ENCODE measurements at places on chromosomes 2 and 18.

DNA sequence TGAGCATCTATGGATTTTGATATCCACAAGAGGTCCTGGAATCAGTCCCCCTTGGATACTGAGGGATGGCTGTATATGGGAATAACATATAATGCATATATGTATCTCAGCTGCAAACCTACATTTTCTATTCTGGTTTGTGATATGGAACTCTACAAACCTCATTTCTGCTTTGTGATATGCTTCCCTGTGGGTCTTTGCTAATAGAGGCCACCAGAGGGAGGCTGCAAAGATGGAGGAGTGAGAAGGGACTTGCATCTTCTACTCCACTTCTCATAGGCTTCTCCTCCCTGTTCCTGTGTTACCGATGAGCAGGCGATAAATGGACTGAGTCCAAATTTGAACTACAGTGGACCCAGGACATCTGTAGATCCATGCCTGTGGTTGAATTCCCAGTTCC, 37.8 kb downstream of the ARID5A start:
- DNase-seq = no peak

DNA sequence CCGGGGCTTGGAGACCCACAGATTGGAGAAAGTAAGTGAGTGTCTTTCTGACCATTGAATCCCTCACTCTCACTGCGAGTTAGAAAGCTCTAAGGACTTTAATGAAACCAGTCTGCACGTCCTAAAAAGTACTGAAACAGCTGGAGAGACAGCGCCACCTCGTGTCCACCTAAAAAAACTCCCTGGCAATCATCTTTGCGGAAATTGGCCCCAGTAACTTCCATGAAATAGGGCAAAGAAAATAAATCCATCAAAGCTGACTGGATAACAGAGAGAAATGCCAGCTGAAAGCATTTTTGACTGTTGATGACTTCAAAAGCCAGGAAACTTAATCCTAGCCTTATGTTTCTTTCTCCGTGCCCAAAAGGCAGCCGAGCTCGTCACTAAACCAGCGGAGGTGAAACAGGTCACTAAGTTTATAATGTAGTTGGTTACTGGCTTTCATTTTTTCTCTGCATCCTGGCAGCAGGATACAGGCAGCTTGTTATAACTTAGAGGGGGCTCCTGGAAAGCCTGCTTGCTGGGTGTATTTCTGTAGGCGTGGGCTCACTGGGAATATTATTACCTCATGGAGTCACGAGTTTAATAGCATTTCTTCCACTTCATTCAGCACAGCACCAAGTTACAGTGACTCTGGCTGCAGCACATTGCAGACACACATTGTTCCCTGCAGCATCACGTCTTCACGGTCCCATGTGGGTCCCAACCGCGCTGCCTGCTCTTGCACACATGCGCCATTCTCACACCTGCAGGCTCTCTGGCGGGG, 266.5 kb downstream of the HRH4 start:
- DNase-seq = peak; percentile 52

DNA sequence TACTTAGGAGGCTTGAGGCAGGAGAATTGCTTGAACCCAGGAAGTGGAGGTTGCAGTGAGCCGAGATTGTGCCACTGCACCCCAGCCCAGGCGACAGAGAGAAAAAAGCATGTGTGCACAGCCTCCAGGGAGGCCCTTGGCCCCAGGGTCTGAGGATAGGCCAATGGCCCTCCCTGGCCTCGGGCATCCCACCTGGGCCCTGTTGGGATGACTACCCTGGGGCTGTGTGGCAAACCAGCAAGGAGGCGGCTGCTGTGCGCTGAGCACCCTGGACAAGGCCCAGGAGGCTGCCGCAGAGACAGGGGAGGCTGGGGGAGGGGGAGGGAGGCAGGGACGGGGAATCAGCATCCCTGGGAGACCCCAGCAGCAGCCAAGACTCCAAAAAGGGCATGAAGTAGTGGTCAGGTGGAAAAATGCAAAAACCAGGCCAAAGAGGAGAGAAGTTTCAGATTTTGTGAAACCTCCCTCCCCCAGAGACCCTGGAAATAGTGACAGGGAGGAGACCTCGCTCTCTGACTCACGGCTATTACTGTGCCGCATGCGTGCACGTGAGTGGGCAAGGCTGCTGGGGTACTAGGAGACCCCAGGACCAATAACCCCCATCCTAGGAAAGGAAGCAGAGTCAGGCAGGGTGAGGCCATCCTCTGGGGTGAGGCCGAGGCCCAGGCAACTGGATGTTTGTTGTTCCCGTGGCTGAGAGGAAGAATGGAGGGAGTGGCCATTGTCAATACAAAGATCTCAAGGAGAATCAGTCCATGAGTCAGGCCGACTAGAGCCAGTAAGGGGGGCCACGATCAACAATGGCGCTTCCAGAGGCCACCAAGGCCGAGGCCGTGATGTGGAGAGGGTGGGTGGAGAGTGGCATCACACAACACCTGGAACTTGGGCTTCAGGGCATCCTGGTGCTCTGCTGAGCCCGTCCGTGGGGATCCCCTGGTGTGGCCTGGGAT, 16.0 kb upstream of the B3GNT7 start:
- DNase-seq = no peak

DNA sequence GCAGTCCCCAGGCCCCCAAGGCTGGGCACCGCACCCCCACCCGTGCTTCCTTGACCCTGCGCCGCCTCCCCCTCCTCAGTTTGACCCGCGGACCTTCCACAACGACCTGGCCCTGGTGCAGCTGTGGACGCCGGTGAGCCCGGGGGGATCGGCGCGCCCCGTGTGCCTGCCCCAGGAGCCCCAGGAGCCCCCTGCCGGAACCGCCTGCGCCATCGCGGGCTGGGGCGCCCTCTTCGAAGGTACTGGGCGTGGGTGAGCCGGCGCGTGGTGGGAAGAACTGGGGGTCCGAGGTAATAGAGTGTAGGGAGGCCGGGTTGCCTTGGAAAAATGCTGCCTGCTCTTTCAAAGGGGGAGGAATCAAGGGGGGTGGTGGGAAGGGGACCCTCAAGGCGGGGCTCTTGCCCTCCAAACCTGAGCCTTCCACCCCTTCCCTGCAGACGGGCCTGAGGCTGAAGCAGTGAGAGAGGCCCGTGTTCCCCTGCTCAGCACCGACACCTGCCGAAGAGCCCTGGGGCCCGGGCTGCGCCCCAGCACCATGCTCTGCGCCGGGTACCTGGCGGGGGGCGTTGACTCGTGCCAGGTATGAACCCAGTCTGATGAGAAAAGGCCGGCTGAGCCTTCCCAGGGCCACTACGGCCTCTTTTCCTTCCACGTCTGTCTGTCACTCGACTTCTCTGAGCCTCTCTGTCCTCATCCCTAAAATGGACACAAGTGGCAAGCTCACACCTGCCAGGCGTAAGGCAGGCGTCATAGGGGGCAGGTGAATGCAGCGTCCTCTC, 2.6 kb downstream of the PRSS56 start:
- DNase-seq = no peak

- no peak for DNase-seq
Measured at GRCh38 chr18:44117821-44118220, 562.9 kb upstream of the SETBP1 start.

DNA sequence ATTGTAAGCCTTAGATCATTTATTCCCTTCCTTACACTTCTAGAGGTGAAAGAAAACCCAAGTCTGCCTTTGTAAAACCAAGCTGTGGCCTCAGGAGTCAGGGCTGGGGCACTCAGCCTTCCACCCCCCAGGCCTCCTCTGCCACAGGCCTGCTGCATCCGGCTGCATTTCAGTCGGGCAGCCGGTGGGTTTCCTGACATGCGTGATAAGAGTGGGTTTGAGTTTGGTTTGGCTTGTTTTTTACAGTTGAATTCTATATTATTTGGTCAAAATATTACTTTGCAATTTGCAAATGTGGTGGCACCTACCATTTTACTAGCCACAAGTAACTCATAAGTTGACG, 42.4 kb downstream of the ADI1 start:
- no peak for DNase-seq

GRCh38 chr18:61734396-61734795, 158.4 kb downstream of the RNF152 start:
- DNase-seq = no peak
